ENCODE measurements at places on chromosomes 1 and 21.

DNA sequence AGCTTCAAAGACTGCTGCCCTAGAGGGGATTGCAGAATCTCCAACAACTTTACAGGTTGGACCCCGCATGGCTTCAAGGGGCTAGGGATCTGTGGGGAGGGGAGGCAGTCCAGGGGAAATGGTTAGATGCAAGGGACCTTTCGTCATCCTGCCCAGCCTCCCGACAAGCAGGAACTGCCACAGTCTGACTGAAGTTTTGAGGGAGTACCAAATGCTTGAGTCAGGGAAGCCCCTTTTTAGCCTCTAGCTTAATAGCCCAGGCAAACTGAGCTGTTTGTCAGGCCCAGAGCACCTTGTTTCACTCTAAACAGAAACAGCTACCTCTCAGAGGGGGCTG, 1.1 kb downstream of the TOR3A start:
- peak; percentile 39 for DNase-seq

DNA sequence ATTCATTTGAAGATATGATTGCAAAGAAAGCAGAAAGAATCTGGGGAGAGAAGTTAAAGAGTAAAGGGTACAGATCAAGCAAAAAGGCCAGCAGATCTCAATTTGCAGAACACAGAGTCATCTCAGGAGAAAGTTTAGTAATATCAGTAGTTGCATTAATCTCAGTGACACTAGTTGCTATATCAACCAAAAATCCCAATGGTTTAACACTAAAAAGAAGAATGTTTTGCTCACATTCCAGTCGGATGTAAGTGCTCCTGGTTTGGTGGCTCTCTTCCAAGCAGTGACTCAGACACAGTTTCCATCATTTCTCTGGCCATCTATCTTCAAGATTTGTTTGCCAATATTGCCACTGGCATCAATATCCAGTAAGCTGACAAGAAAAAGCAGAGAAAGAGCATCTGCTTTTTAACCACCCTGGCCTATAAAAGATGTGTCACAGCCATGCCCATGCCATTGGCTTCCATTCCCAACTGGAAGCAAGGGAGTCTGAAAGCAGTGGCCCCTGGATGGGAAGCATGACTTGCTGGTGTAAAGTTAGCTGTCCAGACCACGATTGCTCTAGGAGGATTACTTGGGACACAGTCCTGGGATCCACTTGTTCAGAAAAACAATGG, 45.5 kb upstream of the AIM2 start:
- no peak for DNase-seq

- no peak for DNase-seq
These were observed 19.3 kb downstream of the ITPKB start for GRCh38 chr1:226719596-226720387.

DNA sequence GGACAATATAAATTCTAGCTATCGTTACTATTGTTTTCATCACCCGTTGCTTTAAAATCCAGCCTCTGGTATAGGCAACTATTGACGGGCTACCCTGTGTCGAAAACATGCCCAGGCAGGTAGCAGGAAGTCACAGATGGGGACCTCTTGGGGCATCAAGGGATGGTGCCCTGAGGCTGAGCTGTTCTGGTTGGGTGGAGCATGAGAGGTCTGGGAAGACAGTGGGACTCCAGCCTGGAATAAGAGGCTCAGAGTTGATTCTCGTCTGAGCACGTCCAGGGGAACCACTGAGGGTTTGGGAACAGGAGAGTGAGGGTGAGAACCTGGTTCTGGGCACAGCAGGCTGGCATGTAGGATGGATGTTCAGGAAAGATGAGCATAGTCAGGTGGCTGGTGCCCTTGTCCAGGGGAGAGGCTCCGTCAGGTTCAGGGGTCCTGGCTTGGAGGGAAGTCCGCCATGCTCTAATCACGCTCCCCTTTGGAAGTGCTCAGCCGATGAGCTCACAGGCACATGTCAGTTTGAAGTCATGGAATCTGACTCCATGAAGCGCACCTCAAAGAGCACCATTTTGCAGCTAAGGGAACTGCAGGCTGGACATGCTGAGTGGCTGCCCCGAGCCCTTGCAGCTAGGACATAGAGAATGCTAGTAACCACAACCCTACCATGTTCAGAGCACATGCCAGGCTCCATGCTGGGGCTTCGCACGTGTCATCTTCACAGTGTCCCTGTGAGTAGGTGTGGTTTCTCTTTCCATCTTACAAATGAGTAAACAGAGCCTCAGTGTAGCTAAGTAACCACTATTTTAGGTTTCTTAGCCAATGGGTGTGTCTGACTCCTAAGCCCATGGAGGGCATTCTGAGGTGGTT, 21.0 kb downstream of the PCSK9 start:
- peak; percentile 18 for DNase-seq

GRCh38 chr1:4273243-4273642, 373.2 kb upstream of the C1orf174 start:
- DNase-seq, result no peak

DNA sequence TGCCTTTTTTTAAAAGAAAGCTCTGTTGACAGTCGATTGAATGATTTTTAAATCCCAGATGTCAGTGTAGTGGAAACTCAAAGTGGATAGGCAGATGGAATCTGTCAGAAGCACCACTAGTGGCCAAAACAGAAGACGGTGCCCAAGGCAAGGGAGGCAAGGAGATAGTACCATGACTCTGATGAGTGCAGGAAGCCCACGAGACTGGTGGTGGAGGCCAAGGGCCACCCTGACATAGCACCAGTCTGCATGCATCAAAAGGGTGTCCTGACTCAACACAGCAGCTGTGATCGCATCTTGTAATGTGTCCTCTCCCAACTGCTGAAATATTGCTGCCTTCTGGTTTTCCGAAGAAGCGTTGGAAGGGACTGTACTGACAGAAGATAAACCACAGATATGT, 124.1 kb upstream of the PAPPA2 start:
- DNase-seq, result no peak

GRCh38 chr1:119451158-119451557, 36.2 kb downstream of the HSD3B2 start:
- DNase-seq, result no peak

GRCh38 chr1:98325646-98326440, 335.7 kb upstream of the SNX7 start:
- DNase-seq, result no peak

GRCh38 chr21:32732544-32732943, 4.7 kb upstream of the SYNJ1 start:
- DNase-seq, result no peak

DNA sequence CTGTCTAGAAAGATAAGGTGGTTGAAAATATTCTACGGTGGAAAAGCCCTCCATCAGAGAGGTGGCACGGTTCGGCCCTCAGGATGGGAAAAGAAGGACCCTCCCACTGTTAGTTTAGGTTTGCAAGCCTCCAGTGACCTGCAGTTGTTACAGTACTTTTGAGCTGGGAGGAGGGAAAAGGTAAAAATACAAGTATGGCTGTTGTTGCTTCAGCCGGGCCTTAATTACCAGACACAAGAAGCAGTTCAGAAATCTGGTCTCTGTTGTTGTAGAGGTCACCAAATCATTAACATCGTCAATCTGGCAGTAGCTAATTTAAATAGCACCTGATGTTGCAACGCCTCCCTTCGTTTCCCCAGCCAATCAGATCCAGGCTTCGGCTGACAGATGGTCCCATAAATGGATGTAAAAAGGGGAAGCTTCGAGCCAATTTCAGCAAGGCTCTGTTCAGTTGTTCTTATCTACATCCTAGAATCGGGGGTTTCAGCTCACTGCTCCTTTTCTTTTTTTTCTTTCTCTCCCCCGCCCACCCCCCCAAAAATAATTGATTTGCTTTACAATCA, at the start of gene ELAVL4:
ELAVL4 (plus strand) TSS at position 424 of the 563 bp plus-strand sequence. CDS start 270 bp downstream, outside the sequence.
- no peak for DNase-seq

DNA sequence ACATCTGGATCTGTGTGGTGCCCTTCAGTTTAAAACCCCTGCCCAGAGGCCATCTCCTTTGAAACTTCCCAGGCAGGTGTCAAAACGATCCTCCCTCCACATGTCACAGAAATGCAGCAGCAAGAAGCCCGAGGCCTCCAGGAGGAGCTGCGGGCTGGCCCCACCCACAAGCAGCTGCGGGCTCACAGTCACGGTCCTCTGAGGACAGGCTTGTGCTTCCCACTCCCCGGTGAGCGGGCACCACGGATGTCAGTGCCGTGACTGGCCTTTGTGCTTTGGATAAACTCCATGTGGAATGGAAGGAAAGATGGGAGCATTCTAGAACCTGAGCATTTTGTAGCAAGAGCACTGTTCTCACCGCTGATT, 65.8 kb downstream of the SIK1 start:
- peak; percentile 88 for DNase-seq

GRCh38 chr1:114524944-114525343, 13.9 kb upstream of the TRIM33 start:
- no peak for DNase-seq

DNA sequence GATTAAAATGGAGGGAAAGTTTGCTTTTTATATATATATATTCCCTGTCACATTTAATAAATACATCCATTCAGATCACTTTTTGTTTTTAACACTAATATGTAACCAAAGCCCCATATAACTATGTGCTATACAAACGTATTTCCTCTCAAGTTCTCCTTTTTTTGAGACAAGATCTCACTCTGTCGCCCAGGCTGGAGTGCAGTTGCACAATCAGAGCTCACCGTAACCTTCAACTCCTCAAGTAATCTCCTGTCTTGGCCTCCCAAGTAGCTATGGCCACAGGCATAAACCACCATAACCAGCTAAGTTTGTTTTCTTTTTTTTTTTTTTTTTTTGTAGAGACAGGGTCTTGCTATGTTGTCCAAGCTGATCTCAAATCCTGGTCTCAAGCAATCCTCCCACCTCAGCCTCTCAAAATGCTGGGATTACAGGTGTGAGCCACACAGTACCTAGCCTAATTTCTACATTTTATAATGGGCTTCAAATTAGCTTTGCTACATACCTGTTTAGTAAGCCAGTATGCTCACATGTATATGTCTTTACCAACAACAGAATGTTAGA, 120.0 kb downstream of the TGFBR3 start:
- DNase-seq, result no peak

DNA sequence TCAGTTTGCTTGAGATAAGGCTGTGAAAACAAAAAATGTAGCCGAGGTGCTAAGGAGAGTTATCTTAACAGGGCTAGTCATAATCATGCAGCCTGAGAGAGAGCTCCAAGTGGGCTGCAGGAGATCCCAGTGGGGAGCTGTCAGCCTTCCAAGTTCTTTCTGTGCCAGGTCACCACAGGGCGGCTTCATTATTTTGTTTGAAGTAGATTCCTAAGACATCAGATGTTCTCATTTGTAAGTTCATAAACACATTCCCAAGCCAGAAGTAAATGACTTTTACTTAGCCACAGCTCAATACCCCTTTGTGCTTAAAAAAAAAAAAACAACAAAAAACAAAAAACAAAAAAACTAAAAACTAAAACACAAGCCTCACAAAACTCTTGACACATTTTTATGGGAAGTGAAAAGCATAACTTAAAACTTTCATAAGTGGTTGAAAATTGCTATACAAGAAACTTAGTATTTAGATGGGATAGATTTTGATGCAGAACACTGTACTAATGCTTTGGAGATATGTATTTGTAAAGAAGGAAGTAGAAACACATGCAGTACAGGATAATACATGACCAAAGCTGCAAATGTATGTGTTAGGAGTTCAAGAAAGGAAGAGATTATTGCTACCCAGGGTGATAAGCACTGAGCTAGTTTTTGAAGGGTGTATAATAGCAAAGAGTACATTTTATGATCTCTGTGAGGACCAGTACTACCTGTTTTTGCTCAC, 8.6 kb downstream of the CDC14A start:
- no peak for DNase-seq
